Neural crest cell (in vitro differentiated cells): ENCODE measurements at places on chromosomes 2 and 18. TPM values are rescaled to one million over a fixed set of nuclear protein-coding genes. Genes with fewer than 3 reads are reported as not detected.

Gene AAK1
- total RNA-seq, result 38.8 and 48.0 TPM in 2 replicates

Gene IL36RN
- not detected in 2 replicates for total RNA-seq

Gene SPHKAP
- not detected in 2 replicates for total RNA-seq

Gene KLF7
- 17.4 and 18.4 TPM in 2 replicates for total RNA-seq

Gene MEP1B
- not detected in 2 replicates for total RNA-seq

Gene UPP2
- not detected in 2 replicates for total RNA-seq

Gene PDE1A
- 27.4 and 27.8 TPM in 2 replicates for total RNA-seq

Gene MRPS5
- total RNA-seq, result 58.8 and 60.7 TPM in 2 replicates

Gene HAUS1
- total RNA-seq, result 94.9 and 103 TPM in 2 replicates

Gene C2orf66
- total RNA-seq, result 0.23 TPM in 1 of 2 replicates, not detected in the other

Gene DLX1
- 48.9 and 51.5 TPM in 2 replicates for total RNA-seq

GRCh38 chr2:88540346-88540745 is 86.9 kb downstream of the EIF2AK3 start:
- H3K4me1 ChIP-seq, result peaks cover 4% of the 10 kb centered on the region
- H3K27ac ChIP-seq, result no peak overlapping the region
- no peaks in the 10 kb centered on the region for H3K27me3 ChIP-seq
- H3K4me3 ChIP-seq, result no peak overlapping the region
- H3K36me3 ChIP-seq, result peaks cover 2% of the 10 kb centered on the region

GRCh38 chr2:169015943-169016342 is 15.2 kb downstream of the ABCB11 start:
- H3K27me3 ChIP-seq, result no peaks in the 10 kb centered on the region
- H3K36me3 ChIP-seq, result no peaks in the 10 kb centered on the region
- no peak overlapping the region for H3K27ac ChIP-seq
- H3K4me1 ChIP-seq, result no peaks in the 10 kb centered on the region

- peaks cover 8% of the 10 kb centered on the region for H3K36me3 ChIP-seq
- no peak overlapping the region for H3K27ac ChIP-seq
- no peaks in the 10 kb centered on the region for H3K27me3 ChIP-seq
- DNase-seq, result no peak
- no peak overlapping the region for H3K4me3 ChIP-seq
- H3K4me1 ChIP-seq, result no peaks in the 10 kb centered on the region
Observed at GRCh38 chr2:33238111-33238510, 238.3 kb upstream of the RASGRP3 start.

GRCh38 chr2:126891681-126892500 is 6.8 kb upstream of the TEX51 start:
- no peaks in the 10 kb centered on the region for H3K4me1 ChIP-seq
- H3K36me3 ChIP-seq, result no peaks in the 10 kb centered on the region
- H3K4me3 ChIP-seq, result no peak overlapping the region

DNA sequence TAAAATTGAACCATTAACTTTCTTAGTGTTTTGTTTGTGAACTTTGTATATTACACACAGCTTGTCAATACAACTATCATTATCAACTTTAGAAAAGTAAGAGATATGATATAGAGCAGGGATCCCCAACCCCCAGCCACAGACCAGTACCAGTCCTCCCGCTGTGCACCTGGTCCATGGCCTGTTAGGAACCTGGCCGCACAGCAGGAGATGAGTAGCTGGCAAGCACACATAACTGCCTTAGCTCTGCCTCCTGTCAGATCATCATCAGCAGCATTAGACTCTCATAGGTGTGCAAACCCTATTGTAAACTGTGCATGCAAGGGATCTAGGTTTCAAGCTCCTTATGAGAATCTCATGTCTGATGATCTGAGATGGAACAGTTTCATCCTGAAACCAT is 491.0 kb upstream of the NXPH2 start:
- no peak overlapping the region for H3K4me3 ChIP-seq
- no peaks in the 10 kb centered on the region for H3K27me3 ChIP-seq
- no peak overlapping the region for H3K27ac ChIP-seq

- H3K36me3 ChIP-seq, result no peaks in the 10 kb centered on the region
- H3K27me3 ChIP-seq, result no peaks in the 10 kb centered on the region
- H3K27ac ChIP-seq, result no peak overlapping the region
- DNase-seq, result no peak
- H3K4me3 ChIP-seq, result no peak overlapping the region
Observed at GRCh38 chr2:166901336-166901735, 13.1 kb downstream of the XIRP2 start.

GRCh38 chr2:239730897-239731296 is 294.2 kb downstream of the NDUFA10 start:
- H3K4me1 ChIP-seq, result peaks cover 20% of the 10 kb centered on the region

GRCh38 chr18:54278615-54279014 is 9.3 kb downstream of the POLI start:
- H3K27me3 ChIP-seq, result no peaks in the 10 kb centered on the region
- DNase-seq, result no peak
- no peak overlapping the region for H3K27ac ChIP-seq
- no peak overlapping the region for H3K4me3 ChIP-seq
- peaks cover 15% of the 10 kb centered on the region for H3K36me3 ChIP-seq

DNA sequence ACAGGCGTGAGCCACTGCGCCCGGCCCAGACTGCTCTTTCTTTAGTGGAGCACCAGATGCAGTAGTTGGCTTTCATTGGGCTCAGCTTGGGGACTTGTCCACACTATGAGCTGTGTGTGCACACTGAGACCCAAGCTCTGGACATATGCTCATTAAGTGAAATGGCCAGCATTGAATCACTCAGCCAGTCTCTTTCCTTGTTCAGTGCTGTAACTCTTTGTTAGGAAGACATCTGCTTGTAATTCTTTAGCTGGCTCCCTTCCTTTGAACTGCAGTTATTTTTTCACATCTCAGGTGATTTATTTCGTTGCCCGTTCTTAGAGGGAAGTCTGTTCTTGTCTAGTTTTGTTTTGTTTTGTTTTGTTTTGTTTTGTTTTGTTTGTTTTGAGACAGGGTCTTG is 70.5 kb downstream of the CAB39 start:
- peaks cover 41% of the 10 kb centered on the region for H3K36me3 ChIP-seq
- no peak overlapping the region for H3K4me3 ChIP-seq
- H3K27ac ChIP-seq, result no peak overlapping the region
- no peak for DNase-seq

DNA sequence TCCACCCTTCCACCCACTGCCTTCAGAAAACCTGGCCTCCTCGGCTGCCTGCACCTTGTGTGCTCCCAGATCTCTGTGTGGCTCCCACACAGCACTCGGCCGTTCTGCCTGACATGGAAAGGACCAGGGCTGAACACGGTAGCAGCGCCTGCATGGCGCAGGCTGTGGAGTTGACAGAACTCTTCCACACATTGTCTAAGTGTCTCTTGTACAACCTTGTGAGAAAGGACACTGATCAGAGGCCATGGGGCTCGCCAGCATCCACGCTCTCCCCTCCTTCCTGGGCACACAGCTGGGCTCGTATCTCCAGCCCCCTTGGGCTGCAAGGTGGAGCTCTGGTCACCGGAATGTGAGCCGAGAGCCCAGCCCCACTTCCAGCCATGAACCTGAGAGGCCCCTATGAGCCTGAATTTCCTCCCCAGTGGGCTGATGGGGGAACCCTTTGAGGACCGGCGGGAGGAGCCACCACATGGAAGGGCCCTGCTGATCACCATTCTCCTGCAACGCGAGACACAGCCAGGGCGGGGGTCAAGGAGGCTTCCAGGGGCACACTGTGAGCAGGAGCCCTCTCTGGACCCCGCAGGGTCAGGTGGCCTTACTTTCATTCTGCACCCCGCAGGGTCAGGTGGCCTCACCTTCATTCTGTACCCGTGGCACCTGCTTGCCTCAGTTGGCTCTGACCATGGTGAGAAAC is 314.2 kb upstream of the MYT1L start:
- no peaks in the 10 kb centered on the region for H3K4me1 ChIP-seq
- no peaks in the 10 kb centered on the region for H3K27me3 ChIP-seq
- H3K36me3 ChIP-seq, result no peaks in the 10 kb centered on the region
- DNase-seq, result no peak
- no peak overlapping the region for H3K4me3 ChIP-seq
- H3K27ac ChIP-seq, result no peak overlapping the region

DNA sequence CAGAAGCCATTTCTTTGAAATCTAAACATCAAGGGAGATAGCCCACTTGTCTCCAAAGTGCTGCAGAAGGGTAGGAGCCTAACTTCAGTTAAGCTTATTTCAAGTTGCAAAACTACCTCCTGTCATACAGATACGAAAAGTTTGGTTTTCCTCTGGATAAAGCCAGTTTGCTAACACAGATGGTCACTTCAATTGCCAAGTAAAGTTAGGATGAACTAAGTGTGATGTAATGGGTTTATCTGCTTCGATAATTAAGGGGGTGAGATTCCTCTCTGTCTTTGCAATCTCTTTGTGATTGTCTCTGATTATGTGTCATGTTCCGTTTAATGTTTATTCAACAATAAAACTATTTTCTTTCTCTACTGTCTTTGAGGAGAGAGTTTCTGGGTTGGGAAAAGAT is 156.4 kb downstream of the SLC39A10 start:
- no peaks in the 10 kb centered on the region for H3K36me3 ChIP-seq
- H3K27me3 ChIP-seq, result no peaks in the 10 kb centered on the region
- peaks cover 4% of the 10 kb centered on the region for H3K4me1 ChIP-seq
- DNase-seq, result no peak
- no peak overlapping the region for H3K4me3 ChIP-seq

GRCh38 chr18:24913507-24914170 is 438.3 kb downstream of the ZNF521 start:
- peaks cover 31% of the 10 kb centered on the region for H3K4me1 ChIP-seq
- no peak overlapping the region for H3K27ac ChIP-seq
- H3K27me3 ChIP-seq, result no peaks in the 10 kb centered on the region
- H3K4me3 ChIP-seq, result no peak overlapping the region
- DNase-seq, result no peak
- no peaks in the 10 kb centered on the region for H3K36me3 ChIP-seq

DNA sequence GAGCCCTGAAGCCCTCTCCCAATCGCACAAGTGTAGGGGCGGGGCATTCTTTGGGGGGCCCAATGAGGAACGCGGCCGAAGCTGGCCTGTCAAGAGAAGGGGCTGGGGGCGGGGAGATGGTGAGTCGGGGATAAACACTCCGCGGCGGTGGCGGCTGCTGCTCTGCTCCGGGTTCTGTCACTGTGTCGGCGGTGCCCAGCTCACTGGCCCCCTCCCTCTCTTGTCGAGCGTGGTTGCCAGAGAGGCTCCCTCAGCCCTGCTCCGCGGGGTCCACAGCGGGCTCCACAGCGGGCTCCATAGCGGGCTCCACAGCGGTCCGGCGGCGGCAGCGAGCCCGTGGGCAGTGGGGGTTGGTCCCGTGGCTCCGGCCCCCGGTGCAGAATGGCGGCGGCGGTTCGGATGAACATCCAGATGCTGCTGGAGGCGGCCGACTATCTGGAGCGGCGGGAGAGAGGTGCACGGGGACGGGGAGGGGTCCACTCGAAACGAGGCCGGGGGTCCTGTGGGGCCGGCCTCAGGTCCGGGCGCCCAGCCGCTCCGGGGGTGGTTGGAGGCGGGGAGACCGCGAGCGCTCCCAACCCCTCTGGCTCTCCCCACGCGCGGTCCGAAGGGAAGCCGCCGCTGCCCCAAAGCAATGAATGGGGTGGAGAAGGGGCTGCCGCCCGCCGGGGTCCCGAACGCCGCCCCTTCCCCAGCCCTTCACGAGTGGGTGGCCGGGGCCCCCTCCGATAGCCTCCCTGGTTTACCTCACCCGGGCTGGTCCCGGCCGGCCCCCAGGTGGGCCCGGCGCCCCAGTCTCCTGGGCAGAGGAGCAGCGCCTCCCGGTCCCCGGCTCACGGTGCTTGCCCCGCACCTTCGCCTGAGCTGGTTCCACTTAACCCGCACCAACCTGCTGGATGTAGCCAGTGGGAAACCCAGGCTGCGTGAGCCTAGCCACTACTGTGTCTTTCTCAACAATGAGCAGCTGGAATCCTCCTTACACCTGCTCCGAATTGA is at the start of gene MXD1:
Gene MXD1, plus strand, starts transcription at position 160 of the 996 bp plus-strand sequence. Its CDS starts 222 bp downstream, at position 382.
- peaks cover 4% of the 10 kb centered on the region for H3K27me3 ChIP-seq
- H3K4me3 ChIP-seq, result peak within 1 kb of the TSS; percentile 96
- DNase-seq, result no peak
- H3K4me1 ChIP-seq, result peaks cover 16% of the 10 kb centered on the region
- peak within 1 kb of the TSS; percentile 98 for H3K27ac ChIP-seq
- H3K36me3 ChIP-seq, result no peaks in the 10 kb centered on the region

- no peaks in the 10 kb centered on the region for H3K4me1 ChIP-seq
- no peak overlapping the region for H3K27ac ChIP-seq
- H3K36me3 ChIP-seq, result peaks cover 13% of the 10 kb centered on the region
- no peaks in the 10 kb centered on the region for H3K27me3 ChIP-seq
- DNase-seq, result no peak
Observed at GRCh38 chr2:101047075-101047766, 45.1 kb downstream of the RPL31 start.

GRCh38 chr2:168976034-168976654 is 55.0 kb downstream of the ABCB11 start:
- no peaks in the 10 kb centered on the region for H3K27me3 ChIP-seq
- DNase-seq, result no peak
- H3K27ac ChIP-seq, result no peak overlapping the region
- H3K4me3 ChIP-seq, result no peak overlapping the region

GRCh38 chr2:70964596-70965386 is 13.6 kb upstream of the ANKRD53 start:
- H3K4me3 ChIP-seq, result peak overlapping the region; percentile 61
- H3K36me3 ChIP-seq, result no peaks in the 10 kb centered on the region
- H3K27ac ChIP-seq, result no peak overlapping the region
- peak; percentile 76 for DNase-seq
- H3K4me1 ChIP-seq, result peaks cover 7% of the 10 kb centered on the region

- DNase-seq, result no peak
- no peaks in the 10 kb centered on the region for H3K4me1 ChIP-seq
- no peak overlapping the region for H3K27ac ChIP-seq
- H3K4me3 ChIP-seq, result no peak overlapping the region
- H3K27me3 ChIP-seq, result no peaks in the 10 kb centered on the region
- peaks cover 18% of the 10 kb centered on the region for H3K36me3 ChIP-seq
Observed at GRCh38 chr2:72813841-72814240, 12.0 kb downstream of the EXOC6B start.

- DNase-seq, result no peak
- no peaks in the 10 kb centered on the region for H3K27me3 ChIP-seq
- no peaks in the 10 kb centered on the region for H3K4me1 ChIP-seq
- no peak overlapping the region for H3K4me3 ChIP-seq
- no peak overlapping the region for H3K27ac ChIP-seq
Observed at GRCh38 chr18:28669165-28669564, 492.2 kb upstream of the CDH2 start.

- H3K4me3 ChIP-seq, result no peak overlapping the region
- H3K4me1 ChIP-seq, result no peaks in the 10 kb centered on the region
- H3K36me3 ChIP-seq, result no peaks in the 10 kb centered on the region
- peaks cover 4% of the 10 kb centered on the region for H3K27me3 ChIP-seq
- peak overlapping the region; percentile 8 for H3K27ac ChIP-seq
- DNase-seq, result no peak
Observed at GRCh38 chr2:30178618-30179434, 32.0 kb downstream of the YPEL5 start.

DNA sequence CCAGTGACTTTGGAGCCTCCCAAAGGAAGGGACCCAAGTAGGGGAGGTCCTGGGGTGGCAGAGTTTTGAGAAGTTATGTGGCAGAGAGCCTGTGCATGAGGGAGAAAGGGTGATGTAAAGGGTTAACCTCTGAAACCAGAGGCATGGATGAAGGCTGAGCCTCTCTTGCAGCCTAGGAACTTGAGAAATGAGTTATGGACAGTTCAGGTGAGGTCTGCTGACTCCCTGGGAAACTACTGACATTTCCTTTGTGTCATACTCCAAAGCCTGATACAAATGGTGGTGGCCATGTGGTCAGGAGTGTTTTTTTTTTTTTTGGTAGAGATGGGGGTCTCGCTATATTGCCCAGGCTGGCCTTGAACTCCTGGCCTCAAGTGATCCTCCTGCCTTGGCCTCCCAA is 12.4 kb upstream of the GNLY start:
- H3K27me3 ChIP-seq, result peaks cover 17% of the 10 kb centered on the region
- no peak for DNase-seq
- no peak overlapping the region for H3K27ac ChIP-seq
- H3K4me1 ChIP-seq, result no peaks in the 10 kb centered on the region
- H3K36me3 ChIP-seq, result no peaks in the 10 kb centered on the region
- H3K4me3 ChIP-seq, result no peak overlapping the region
